ENCODE measurements at places on chromosomes 7 and 10. TPM values are rescaled to one million over a fixed set of nuclear protein-coding genes. Genes with fewer than 3 reads are reported as not detected.

The GRID1 gene
- 0.43 TPM for total RNA-seq

- no peak for ATAC-seq
Measured at GRCh38 chr10:24180891-24181290, 28.0 kb upstream of the KIAA1217 start.

DNA sequence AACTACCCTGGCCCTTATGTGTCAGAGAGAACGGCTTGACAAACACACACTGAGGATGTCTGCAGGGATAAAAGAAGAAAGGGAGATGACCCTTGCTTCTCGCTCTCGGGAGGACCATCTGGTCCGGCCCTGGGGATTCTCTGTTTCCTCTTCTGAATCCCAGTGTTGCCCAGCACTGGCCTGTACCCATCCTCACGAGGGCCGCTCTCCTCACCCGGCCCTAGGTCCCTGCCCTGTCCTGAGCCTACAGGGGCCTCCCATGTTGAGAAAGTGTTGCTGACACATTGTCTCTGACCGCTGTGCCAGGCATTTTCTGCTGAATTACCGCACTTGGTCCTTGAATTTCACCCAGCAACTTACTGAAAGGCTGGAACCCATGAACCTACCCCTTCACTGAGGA is 171.9 kb upstream of the LANCL2 start:
- ATAC-seq = peak; percentile 8

DNA sequence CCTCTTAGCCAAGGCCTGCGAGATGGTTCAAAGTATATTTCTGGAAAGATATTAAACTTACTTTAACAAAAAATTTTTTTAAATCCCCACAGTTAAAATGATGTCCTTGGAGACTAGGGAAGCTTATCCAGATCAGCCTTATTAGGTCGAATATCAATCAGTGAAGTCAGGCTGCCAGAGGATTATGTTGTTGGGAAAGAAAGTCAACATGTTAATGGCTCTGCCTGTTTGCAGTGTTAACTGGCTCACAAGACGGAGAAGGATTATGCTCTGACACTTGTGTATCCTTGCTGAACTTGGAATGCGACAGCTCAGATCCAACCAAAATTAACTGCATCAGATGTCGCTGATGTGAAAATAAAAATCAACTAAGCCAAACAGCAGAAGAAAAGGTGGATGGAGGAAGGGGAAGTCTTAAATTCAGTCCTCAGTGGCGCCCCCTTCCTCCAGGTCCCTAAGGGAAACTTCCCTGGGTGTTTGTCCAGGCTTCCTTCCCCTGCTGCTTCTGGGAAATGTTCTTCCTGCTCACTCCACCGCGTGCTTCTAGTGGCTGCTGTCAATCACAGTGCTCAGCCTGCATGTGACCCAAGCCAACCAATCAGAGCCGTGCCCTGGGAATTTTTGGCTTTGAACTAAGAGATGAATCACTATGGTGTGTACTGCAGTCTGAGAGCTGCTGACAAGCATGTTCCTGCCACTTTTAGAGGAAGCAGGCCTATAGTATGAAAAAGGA is 690.4 kb upstream of the NRP1 start:
- ATAC-seq = no peak

The OR2A12 gene
- total RNA-seq = 0.04 TPM

DNA sequence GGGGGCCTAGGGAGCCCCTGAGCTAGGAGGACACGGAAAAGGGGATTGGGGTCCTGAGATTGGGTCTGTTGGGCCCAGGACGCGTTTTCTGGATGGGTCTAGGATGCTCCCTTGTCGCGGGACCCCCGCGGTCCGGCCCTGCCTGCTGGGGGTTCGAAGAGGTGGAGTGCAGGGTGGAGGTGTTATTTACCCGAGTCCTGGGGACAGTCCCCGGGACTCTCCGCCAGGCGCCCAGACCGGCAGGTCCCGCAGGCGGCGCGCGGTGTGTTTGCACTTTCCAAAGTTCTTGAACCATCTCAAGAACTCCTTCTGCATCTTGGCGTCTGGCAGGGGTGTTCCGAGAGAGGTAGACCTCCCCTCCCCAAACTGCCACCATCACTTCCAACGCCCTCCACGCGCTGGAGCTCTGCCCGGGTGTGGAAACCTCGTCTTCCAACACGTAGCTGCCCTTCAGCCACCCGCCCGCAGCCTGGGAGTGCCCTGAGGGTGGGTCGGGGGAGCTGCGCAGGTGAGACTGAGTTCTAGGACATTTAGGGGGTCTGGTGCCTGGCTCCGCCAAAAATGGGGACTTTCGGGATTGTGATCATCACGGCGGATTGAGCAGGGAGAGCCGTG is 569 bp downstream of the CAV1 start:
- peak; percentile 12 for ATAC-seq

GRCh38 chr10:47059606-47060311 is 148.5 kb downstream of the PTPN20 start:
- ATAC-seq = no peak

- no peak for ATAC-seq
Measured at GRCh38 chr7:157027568-157028198, 17.2 kb upstream of the MNX1 start.

GRCh38 chr7:77199013-77199966 is at the start of gene FGL2:
Gene FGL2 (minus strand): TSS chr7:77199819. CDS start chr7:77199793, 26 bp downstream.
- ATAC-seq = peak; percentile 56

Measured in motor neuron (in vitro differentiated cells).